Stimulated activated CD4-positive, alpha-beta T cell treated with anti-CD3 and anti-CD28 coated beads, Interleukin-12 subunit alpha, Interleukin-12 subunit beta, amount 100 ng/mL, for 24 hours (primary cell): ENCODE measurements at places on chromosomes 3 and 15.

- DNase-seq: no peak
These were observed 57.3 kb upstream of the SLC24A5 start for GRCh38 chr15:48063411-48063985.

- DNase-seq: no peak
These were observed 63.7 kb upstream of the DAZL start for GRCh38 chr3:16668776-16669545.

- DNase-seq: no peak
These were observed 28.4 kb downstream of the CD200R1L start for GRCh38 chr3:112818289-112818688.

GRCh38 chr3:74426571-74426970 lies 187.9 kb downstream of the CNTN3 start:
- no peak for DNase-seq

GRCh38 chr3:129398803-129399144 lies 29.7 kb downstream of the EFCAB12 start:
- no peak for DNase-seq

DNA sequence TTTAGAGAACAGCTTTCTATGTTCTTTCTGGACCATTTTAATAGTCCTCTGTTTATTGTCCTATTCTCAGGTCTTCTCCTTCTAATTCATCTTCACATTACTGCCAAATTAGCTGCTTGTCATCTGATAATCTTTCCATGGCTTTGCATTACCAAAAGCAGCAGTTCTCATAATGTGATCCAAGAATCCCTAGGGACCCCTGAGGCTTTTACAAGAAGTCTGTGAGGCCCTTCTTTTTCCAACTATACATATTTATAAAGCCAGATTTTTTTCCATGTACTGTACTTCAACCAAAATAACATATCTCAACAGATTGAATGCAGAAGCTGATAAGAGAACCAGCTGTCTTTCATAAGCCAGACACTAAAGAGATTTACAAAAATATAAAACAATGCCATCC lies 162.5 kb upstream of the BFSP2 start:
- no peak for DNase-seq
